Suprapubic skin (tissue), 4 donors: ENCODE measurements at places on chromosomes 1 and 21. TPM values are rescaled to one million over a fixed set of nuclear protein-coding genes. Genes with fewer than 3 reads are reported as not detected.

The SLC1A7 gene
- total RNA-seq: not detected

The ADGRL4 gene
- total RNA-seq: 8.5 TPM

The MAD2L2 gene
- total RNA-seq: 25.4 TPM

The SPRR2G gene
- 10.7 TPM for total RNA-seq

The OR14K1 gene
- total RNA-seq: 0.57 TPM

The TNNI3K gene
- total RNA-seq: not detected

The PPIAL4G gene
- not detected for total RNA-seq

The RNU1-1 gene
- total RNA-seq: under 0.01 TPM

The PRPF38A gene
- 15.6 TPM for total RNA-seq

- no peaks in the 10 kb centered on the region for H3K36me3 ChIP-seq
- no peaks in the 10 kb centered on the region for H3K27me3 ChIP-seq
- no peak for DNase-seq
- H3K4me1 ChIP-seq: no peaks in the 10 kb centered on the region
These were observed 267.2 kb upstream of the VAMP3 start for GRCh38 chr1:7503691-7504437.

GRCh38 chr1:160629286-160630210, 17.3 kb downstream of the SLAMF1 start:
- no peak for DNase-seq
- H3K27ac ChIP-seq: no peak overlapping the region
- no peaks in the 10 kb centered on the region for H3K27me3 ChIP-seq
- H3K36me3 ChIP-seq: no peaks in the 10 kb centered on the region
- H3K4me1 ChIP-seq: peaks cover 11% of the 10 kb centered on the region

DNA sequence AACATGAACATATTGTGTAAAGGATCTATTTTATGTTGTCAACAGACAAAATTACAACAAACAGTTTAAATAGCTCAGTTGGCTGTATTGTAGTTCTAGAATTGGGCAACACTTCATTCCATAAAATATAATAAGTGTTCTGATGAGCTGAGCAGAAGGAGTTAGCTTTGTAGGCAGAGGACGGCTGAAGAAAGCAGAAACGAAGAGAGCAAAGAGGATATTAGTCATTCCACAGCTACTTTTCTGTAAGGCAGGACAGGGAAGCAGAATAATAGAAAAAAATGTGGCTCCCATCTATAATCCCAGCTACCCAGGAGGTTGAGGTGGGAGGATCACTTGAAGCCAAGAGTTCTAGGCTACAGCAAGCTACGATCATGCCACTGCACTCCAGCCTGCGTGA, 20.2 kb upstream of the IVNS1ABP start:
- H3K4me1 ChIP-seq: no peaks in the 10 kb centered on the region
- no peaks in the 10 kb centered on the region for H3K27me3 ChIP-seq
- no peaks in the 10 kb centered on the region for H3K36me3 ChIP-seq
- no peak for DNase-seq
- H3K4me3 ChIP-seq: no peak overlapping the region

DNA sequence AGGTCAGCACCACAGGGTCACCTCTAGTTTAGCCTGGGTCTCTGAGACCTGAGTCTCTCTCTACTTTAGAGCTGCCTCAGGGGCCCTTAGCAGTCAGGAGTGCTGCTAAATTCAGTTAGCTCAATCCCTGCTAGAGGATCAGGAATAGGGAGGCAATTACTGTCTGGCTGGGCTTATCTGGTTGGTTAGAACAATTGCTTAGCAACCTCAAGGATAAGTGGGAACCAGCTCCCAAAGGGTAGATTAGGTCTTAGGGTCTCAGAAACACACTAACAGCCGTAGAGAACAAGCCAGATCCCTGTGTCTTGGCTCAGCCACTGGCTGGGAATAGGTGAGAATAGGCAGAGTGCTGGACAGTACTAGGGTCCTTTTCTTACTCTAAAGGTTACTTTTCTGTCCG, 7.7 kb downstream of the PM20D1 start:
- no peak overlapping the region for H3K27ac ChIP-seq
- H3K27me3 ChIP-seq: no peaks in the 10 kb centered on the region
- no peak overlapping the region for H3K4me3 ChIP-seq
- no peak for DNase-seq
- H3K4me1 ChIP-seq: no peaks in the 10 kb centered on the region
- no peaks in the 10 kb centered on the region for H3K36me3 ChIP-seq

DNA sequence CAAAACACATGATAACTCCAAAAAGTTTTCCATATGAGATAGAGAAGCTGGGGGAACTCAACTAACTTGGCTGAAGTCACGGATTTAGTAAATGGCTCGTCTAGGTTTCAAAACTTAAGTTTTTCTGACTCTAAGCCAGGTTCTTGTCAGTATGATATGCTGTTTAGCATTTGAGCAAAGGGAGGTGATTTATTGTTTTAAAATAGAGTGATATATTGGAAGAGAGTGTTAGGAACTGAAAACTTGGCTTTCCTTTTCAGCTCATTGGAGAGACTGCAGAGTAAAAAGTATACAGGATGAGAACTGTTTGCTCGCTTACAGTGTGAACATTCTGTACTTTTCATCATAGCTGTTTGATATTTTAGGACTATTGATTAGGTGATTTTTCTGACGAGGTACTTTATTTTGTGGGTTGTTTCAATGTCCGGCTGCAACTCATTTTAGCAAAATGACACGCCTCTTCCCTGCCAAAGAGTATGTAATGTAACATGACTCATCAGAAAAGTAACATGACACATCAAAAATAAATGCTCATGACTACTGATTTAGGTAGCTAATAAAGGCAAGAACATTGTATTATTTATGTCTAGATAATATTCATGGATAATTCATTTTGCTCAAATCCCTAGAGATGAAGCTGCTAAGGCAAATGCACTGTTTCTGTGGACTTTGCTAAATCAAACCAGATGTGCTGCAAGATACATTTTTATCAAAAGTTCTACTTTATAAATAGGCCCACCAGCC, 355.1 kb downstream of the GPATCH2 start:
- DNase-seq: no peak
- no peaks in the 10 kb centered on the region for H3K4me1 ChIP-seq
- no peak overlapping the region for H3K4me3 ChIP-seq

DNA sequence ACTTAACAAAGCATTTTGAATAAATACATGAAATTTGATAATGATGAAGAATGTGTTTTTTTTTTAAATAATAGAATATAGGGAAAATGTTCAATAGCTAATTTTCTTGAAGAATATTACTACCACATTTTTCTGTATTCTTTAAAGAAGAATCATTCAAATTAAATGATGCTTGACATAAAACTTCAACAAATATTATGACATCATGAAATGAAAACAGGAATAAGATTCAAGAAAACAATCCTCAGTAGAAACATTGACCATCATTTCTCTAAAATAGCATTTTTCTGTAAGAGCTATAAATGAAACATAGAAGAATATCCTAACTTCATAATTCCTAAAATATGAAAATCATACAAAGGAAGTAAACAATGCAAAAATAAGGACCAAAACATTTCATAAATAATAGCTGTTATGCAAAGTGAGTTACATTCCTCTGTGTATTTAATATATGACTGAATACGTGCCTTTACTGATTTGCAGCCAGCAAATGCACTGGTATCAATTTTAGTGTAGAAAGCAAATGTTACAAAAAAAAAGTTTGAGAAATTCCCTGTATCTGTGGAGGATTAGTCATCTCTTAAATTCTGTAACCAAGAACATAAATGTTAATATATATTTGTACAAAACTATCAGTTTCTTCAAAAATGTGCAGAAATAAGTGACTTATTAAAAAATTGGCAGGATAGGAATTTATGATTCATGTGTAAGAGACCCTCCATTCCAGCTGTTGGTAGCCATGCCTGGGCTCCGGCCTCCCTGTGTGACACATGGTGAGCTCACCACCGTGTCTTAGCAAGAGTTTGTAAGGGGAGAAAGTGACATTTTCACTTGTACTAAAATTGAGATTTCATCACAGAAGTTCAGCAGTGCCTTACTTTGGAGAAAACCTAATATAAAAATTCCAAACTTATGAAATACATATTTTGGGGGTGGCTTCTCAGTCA, 15.0 kb upstream of the PTPN14 start:
- H3K4me3 ChIP-seq: no peak overlapping the region
- peaks cover 10% of the 10 kb centered on the region for H3K4me1 ChIP-seq
- no peak overlapping the region for H3K27ac ChIP-seq
- DNase-seq: no peak
- H3K27me3 ChIP-seq: no peaks in the 10 kb centered on the region

GRCh38 chr1:169200319-169200718, 93.8 kb downstream of the ATP1B1 start:
- no peak overlapping the region for H3K4me3 ChIP-seq
- no peak overlapping the region for H3K27ac ChIP-seq
- DNase-seq: no peak
- no peaks in the 10 kb centered on the region for H3K27me3 ChIP-seq

DNA sequence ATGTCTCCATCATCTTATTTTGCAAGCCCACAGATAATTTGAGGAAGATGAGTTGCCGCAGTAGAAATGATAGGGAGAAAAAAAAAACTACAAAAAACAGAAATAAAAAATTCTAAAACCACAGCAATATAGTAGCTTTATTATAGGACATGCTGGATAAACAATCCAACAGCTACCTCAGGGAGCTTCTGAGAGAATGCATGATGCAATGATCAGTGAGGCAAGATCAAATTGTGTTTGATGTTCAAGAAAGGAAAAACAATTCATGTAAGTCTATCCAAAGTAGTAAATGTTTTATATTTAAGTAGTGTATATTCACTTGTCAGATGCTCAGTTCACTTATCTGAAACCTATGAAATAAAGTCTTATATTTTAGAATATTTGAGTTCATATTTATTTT, 6.7 kb downstream of the CR1L start:
- H3K4me3 ChIP-seq: no peak overlapping the region
- no peaks in the 10 kb centered on the region for H3K27me3 ChIP-seq
- no peaks in the 10 kb centered on the region for H3K4me1 ChIP-seq
- no peak overlapping the region for H3K27ac ChIP-seq
- no peaks in the 10 kb centered on the region for H3K36me3 ChIP-seq

DNA sequence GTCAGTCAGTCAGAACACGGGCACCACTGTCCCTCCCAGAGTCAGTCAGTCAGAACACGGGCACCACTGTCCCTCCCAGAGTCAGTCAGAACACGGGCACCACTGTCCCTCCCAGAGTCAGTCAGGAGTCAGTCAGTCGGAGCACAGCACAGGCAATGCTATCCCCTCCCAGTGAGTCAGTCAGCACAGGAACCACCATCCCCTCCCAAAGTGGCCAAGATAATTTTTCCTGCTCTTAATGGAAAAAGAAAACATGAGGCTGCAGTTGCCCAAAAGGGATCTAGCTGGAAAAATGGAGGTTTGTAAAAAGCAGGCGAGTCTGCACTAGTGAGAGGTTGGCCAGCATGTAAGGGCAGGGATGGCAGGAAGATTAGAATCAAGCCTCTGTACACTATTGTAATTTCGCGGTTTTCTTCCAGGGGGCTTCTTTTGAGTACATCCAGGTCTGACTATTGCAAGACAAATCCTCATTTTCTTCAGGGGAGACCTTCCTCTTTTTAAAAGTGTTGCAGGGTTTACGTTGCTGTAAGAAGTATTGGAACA, 213.8 kb downstream of the SIPA1L2 start:
- H3K27ac ChIP-seq: no peak overlapping the region
- H3K4me1 ChIP-seq: peaks cover 3% of the 10 kb centered on the region
- H3K36me3 ChIP-seq: peaks cover 28% of the 10 kb centered on the region
- no peaks in the 10 kb centered on the region for H3K27me3 ChIP-seq

DNA sequence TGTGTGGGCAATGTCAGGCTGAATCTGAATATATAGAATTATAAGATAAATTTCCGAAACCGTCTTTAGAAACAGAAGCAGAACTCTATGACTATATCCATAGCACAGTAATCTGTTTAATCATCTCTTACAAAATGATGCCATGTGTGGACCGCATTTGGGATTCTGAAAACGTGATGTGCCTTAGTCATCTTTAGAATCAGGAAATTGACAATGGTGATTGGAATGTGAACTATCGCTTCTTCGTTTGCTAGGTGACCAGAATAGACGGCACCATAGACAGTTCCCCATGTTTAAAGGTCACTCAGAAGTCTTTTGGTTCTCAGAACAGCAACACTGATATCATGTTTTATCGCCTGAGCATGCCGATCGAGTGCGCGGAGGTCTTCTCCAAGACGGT, 300.3 kb downstream of the ZP4 start:
- DNase-seq: no peak
- H3K27me3 ChIP-seq: no peaks in the 10 kb centered on the region
- no peaks in the 10 kb centered on the region for H3K36me3 ChIP-seq

DNA sequence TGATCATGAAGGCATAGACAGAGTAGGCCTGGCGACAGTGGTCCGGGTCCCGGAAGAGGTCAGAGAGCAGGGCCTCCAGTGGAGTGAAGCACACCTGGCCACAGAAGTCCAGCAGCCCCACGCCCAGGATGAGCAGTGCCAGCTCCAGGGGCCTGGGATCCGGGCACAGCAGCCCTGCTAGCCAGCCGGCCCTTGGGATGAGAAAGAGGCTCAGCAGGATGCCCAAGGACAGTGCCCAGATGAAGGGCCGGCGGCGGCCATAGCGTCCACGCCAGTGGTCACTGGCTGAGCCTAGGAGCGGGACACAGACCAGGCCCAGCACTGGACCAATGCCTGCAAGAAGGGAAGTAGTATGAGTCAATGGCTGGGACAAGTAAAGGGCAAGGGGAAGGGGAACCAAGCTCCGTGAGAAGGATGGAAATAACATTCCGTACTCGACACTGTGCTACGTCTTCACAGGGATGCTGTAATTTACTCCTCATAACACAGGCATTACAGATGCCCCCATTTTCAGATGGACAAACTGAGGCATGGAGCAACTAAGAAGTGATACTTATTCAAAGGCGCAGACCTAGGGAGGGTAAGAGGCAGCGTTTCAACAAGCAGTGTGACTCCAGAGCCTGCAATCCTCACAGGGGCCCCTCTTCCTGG, 16.9 kb downstream of the SLC45A3 start:
- H3K36me3 ChIP-seq: no peaks in the 10 kb centered on the region
- H3K4me3 ChIP-seq: no peak overlapping the region
- peaks cover 34% of the 10 kb centered on the region for H3K4me1 ChIP-seq
- H3K27me3 ChIP-seq: no peaks in the 10 kb centered on the region
- DNase-seq: no peak
- no peak overlapping the region for H3K27ac ChIP-seq

DNA sequence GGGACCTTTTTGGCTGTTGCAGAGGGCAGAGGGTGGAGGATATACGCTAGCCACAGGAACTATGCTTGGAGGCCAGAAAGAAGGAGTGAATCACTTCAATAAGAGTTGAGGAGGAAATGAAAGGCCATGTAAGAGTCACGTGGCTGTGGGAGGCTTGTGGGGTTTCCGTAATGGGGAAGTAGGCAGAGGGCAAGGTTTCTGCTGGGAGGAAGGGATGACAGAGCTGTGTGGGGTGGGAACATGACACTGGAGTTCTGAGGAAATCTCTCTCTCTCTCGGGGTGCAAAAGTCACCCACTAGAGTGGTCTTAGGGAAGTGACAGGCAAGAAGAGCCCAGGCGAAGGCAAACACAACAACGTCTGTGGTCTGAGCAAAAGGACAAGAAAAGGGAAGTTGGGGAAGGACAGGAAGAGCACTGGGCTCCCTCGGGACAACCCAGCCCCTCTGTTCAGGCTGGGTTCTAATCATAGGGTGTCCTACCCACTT, 3.9 kb upstream of the CD1C start:
- H3K27me3 ChIP-seq: no peaks in the 10 kb centered on the region
- H3K4me3 ChIP-seq: no peak overlapping the region
- H3K36me3 ChIP-seq: no peaks in the 10 kb centered on the region
- DNase-seq: no peak
- H3K27ac ChIP-seq: no peak overlapping the region
- H3K4me1 ChIP-seq: no peaks in the 10 kb centered on the region
